ENCODE measurements at places on chromosomes 12 and 14.

GRCh38 chr12:49244176-49244575, 20.7 kb upstream of the TUBA1C start:
- no peak for DNase-seq

GRCh38 chr12:95951515-95951914, 8.4 kb downstream of the AMDHD1 start:
- no peak for DNase-seq

DNA sequence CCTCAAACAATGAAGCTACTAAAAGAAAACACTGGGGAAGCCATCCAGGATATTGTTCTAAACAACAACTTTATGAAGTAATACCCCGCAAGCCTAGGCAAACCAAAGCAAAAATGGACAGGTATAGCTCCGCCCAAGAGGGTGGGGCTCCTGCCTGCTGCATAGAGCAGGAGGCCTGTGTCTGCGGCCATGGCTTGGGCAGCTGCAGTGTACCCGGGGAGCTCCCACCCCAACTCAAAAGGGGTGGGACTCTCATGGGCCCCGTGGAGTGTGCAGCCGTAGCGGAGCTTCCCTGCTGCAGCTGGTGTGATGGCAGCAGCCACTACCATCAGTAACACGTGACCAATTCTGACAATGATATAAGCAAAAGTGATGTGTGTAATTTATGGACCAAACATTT, 264.2 kb upstream of the KITLG start:
- no peak for DNase-seq

GRCh38 chr14:94112513-94113063, 2.1 kb downstream of the IFI27 start:
- DNase-seq: no peak

GRCh38 chr12:117408161-117408791, 46.9 kb upstream of the NOS1 start:
- peak; percentile 29 for DNase-seq

DNA sequence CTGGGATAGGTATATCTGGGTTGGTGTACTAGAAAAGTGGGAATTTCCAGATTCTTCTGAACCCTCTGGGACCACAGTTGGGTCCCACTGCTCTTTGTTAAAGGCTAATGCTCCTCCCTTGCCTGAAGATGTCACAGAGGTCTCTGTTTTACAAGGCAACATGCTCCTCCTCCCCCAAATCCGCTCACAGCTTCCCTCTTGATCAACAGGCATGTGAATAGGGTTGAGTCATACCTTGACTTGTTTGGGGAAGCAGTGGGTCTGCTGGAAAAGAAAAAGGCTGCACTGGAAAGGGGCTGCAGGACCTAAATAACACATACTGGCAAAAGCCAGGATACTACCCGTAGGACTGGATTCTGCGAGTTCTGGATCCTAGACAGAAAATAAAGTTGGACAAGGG, 165.4 kb upstream of the TMEM260 start:
- DNase-seq: no peak

GRCh38 chr14:75822522-75823141, 159.2 kb downstream of the TGFB3 start:
- no peak for DNase-seq

DNA sequence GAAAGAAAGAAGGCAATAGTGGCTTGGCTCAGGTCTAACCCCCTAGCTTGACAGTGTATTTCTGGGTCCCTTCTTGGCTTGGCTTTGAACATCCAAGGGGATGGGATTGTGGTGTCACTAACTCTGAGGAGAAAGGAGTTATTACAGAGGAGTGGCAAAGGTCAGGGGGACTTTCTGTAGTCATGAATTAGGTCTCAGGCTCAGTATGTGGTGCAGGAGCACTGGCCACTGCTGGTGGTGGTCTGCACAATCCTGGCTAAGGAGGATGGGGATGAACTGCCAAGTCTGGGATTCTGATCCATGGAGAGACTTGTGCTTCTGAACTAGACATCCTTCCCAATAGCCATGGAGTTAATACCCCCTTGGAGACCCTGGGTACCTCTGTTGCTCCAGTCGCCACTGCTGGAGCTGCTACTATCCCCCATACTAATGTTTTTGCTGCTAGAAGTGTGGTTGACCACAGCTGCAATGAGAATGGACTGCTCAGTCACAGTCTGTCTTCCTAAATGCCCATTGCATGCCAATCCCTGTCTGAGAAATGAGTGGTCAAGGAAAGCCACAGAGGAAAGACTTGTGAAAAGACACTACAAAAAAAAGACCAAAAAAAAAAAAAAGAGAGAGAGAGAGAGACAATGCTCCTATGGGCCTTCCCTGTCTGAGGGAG, 32.5 kb downstream of the KRT76 start:
- no peak for DNase-seq

DNA sequence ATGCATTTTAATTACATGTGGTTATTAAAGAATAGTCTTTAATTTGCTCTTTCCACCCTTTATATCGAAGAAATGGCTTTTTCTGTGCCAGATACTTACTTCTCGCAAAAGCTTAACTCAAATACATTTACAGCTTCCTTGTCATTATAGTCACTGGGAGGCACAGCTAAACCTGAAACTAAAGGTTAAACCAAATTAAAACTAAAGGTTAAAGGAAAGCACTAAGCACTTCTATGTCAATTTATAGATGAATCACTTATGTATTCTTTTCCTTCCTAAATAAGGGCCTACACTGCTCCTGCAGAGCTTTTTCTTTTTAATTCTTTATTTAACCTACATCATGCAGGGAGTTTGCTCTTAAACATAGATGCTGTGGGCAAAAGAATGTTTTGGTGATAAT, 9.1 kb downstream of the C14orf93 start:
- no peak for DNase-seq

GRCh38 chr14:96752594-96752993, 44.6 kb upstream of the VRK1 start:
- no peak for DNase-seq

GRCh38 chr12:92039046-92039445, 106.6 kb downstream of the BTG1 start:
- DNase-seq: no peak

GRCh38 chr14:20683125-20683890, 1.1 kb upstream of the RNASE4 start:
- peak; percentile 91 for DNase-seq

GRCh38 chr12:95623554-95624170, 72.4 kb upstream of the USP44 start:
- DNase-seq: peak; percentile 13

DNA sequence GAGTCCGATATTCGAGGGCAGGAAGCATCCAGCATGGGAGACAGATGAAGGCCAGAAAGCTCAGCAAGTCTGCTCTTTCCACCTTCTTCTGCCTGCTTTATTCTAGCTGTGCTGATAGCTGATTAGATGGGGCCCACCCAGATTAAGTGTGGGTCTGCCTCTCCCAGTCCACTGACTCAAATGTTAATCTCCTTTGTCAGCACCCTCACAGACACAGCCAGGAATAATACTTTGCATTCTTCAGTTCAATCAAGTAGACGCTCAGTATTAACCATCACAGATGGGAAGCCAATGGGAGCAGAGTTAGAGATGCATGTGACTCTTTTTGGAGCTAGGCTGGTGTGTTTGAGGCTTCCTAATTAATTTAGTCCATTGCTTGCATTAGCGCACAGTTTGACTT, 17.0 kb downstream of the C12orf75 start:
- DNase-seq: no peak

DNA sequence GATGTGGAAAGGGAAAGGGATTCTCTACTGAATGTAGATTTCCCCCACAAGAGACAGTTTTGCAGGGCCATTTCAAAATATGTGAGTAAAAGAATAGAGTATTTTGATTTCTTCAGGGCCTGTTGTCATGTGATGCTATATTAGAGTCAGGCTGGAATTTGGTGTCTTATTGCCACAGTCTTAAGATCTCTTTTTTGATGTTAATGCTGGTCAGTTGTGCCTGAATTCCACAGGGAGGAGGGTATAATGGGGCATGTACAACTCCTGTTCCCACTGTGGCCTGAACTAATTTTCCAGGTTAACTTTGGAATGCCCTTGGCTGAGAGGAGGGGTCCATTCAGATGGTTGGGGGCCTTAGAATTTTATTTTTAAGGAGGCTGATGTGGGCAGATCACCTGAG, 111.0 kb upstream of the MAX start:
- no peak for DNase-seq

DNA sequence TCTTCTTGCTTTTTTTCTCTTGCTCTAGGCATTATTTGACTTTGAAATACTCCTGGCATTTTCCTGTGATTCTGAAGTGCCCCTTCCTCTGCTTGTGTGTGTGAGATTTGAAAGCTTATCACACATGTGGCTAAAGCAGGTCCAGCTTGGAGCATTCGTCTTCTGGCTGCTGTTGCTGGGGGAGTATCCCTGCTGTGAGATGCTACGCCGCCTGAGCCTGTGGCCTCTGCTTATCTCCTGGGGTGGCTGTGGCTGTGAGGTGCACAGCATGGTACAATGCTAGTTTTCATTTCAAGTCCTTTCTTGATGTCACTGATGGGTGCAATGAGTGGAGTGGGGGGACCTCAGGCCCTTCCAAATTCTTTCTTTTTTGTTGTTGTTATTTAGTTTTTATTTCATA, 371.8 kb downstream of the ZFP36L1 start:
- no peak for DNase-seq

DNA sequence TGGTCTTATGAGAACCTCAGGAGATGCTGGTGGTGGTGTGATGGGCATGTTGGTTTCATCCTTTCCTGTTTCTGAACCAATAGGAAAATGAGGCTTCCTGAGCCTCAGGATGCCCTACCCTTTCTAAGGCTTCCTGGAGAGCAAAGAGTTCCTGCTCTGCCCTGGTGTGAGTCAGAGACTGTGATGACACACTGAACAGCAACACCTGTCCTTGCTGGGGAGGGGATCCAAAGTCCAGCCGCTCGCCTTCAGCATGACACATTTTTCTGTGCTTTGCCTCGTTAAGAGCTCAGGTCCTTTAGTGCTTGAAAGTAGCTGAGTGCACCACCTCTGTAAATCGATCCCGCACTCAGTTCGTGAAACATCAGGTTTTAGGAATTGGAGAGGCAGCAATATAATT, 116.0 kb downstream of the CACNA1C start:
- DNase-seq: no peak

DNA sequence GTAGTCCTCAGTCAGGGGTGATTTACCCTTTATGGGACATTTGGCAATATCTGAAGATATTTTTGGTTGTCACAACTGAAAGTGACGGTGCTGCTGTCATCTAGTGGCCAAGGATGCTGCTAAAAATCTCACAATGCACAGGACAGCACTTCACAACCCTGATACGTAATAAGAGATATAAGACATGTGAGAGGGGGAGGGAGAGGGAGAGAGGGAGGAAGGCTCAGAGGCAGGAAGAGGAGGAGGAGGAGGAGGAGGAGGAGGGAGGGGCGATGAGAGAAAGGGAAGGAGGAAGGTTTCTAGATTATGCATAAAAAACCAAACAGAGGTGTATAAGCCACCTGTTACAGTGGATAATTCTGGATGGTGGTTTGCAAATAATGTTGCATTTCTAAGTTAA, 14.3 kb downstream of the MYL2 start:
- DNase-seq: no peak

DNA sequence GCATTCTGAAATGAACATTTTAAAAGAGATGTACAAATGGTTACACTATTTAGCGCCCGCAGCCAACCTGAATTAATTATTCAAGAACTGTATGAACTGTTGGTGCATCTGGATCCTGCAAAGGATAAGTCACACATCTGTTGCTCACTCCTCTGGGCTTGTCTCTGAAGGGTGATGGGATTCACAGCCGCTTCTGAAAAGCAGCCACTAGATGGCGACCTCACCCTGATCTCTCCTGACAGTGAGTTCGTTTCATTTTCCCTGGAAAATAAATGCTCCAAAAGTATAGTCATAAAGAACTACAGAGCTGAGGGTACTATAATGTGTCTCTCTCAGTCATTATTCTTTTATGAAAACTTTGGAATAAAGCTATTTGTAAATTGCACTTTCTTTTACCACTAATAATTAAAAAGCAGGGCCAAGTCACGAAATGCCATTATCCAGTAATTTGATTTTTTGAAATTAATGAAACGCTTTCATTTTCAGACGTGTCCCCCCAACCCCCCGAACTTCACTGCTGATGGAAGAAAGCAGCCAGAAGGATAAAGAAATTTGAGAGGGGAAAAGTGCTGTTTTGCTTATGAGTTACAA, 789.6 kb downstream of the NRXN3 start:
- peak; percentile 69 for DNase-seq

- DNase-seq: no peak
Observed at GRCh38 chr14:99118046-99118721, 153.8 kb downstream of the BCL11B start.

DNA sequence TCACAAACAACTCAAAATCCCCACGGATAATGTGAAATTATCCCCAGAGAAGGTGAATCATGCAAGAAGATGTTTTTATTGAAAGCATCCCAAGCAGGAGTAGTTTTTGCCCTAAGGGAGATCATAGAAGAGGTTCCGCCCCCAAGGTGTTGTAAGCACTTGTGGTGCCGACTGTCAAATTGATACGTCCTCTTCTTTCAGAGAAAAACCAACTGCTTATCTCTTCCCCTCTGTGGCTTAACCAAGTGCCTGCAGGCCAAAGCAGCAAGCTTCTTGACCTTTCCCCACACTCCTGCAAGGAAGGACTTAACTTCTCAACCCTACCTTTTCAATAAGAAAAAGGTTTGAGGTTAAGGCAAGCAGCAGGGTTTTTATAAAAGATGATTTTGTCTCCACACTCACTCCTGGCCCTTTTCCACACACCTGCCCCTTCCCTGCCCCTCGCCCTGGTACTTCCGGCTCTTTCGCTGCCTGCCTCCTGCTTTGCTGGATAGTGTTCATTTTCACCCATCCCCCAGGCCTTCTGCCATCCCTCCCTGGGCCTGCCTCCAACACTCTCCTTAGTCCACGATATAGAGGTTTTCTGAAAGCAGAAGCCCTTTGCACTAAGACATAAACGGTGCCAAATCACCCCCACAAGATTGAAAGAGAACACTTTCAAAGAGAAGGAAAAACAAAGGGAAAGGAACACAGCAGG, 114.5 kb downstream of the EGLN3 start:
- no peak for DNase-seq

DNA sequence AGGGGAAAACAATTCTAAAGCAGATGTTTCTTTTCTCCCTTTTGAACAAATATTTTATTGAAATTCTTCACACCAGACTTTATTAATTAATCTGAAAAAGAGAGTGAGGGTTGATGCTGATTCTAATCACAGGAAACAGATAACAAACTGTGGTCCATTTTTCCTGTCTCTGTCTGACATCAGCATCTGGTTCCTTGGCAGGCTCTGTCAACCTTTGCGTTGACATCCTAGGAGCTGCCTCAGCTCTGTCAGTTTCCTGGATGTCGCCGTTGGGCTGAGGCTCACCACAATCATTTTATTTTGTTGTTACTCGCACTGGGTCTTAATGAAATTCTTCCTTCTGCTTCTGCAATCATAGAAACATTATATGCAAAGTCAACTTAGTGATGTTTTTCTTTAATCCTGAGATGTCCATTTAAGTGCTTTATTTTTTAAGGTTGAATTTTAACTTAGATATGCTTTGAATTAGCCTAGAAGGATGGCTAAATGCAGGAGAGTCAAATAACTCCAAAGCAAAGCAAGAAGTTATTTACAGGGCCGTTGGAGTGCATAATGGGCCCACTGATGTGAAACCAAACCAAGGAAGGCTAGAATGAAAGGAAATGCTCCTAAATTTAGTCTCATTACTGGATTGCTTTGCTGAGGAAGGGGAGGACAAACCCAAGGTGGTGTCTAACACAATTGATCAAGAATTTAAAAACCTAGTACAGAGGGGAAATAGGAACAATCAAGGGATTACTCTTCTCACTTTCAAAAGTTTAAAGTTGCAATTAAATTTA, 542.4 kb downstream of the FLRT2 start:
- no peak for DNase-seq

GRCh38 chr12:52331833-52332232, 10.6 kb upstream of the KRT83 start:
- DNase-seq: no peak
